NCI-H345 (cell line): ENCODE measurements at places on chromosomes 2 and 18.

GRCh38 chr18:5630057-5630899, 86.5 kb upstream of the EPB41L3 start:
- peak; percentile 95 for DNase-seq

- no peak for DNase-seq
Measured at GRCh38 chr2:141137122-141137693, 993.6 kb downstream of the LRP1B start.

DNA sequence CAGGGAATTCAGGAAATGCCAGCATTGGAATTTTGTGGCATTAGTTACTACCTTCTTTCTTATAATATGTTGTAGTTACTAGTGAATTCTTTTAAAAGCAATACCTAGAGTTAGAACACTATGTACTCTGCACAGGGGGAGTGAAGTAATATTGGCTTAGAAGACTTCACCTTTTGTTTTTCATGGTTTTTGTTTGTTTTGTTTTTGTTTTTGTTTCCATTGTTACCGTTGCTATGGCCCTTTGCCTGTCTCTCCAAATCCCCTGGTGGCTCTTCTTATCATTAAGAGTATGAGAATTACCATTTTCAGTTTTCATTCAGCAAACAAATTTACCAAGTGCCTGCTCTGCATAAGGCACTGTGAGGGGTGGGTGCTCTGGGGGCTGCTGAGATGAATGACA, 160.1 kb downstream of the HAUS1 start:
- DNase-seq: no peak

GRCh38 chr18:13531681-13532325, 194.6 kb downstream of the FAM210A start:
- no peak for DNase-seq
